Activated CD4-positive, alpha-beta T cell treated with anti-CD3 and anti-CD28 coated beads, Interleukin-2, amount 10 ng/mL, durations not matched to agents 24 days and 14 days (primary cell): ENCODE measurements at places on chromosomes 1 and 21.

- no peak for DNase-seq
These were observed 157.3 kb upstream of the RUNX1 start for GRCh38 chr21:35206141-35207125.

- peak; percentile 52 for DNase-seq
These were observed 40.7 kb downstream of the COQ8A start for GRCh38 chr1:226980565-226981385.

GRCh38 chr1:36859926-36860325 lies 174.4 kb downstream of the GRIK3 start:
- DNase-seq, result no peak

- DNase-seq, result no peak
These were observed 39.1 kb upstream of the WASF2 start for GRCh38 chr1:27528818-27529703.

DNA sequence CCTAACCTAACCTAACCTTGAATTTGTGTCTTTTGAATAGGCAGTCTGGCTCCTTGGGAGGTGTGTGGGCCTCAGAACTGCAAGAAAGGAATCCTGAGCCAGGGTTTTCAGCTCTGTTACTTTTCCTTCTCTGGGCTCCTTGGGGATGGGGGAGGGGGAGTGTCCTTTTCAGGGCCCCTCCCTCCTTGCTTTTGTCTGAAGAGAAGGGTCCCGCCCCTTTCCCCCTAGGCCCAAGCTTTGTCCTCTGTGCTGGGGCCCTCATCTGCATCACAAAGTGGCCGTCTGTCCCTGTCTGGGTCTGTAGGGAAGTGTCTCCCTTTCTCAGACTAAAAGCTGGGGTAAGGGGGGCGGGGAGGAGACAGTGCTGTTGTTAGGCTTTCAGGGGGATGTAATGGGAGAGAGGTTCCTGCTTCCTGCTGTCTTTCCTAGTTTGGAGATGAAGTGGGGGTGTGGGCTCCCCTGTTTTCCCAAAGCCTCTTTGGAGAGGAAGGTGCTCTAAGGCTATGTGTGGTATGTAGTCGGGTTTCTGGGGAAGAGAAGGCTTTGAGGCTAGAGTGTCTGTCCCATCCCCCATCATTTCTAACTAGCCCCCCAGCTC lies 3.1 kb downstream of the AGO1 start:
- no peak for DNase-seq

DNA sequence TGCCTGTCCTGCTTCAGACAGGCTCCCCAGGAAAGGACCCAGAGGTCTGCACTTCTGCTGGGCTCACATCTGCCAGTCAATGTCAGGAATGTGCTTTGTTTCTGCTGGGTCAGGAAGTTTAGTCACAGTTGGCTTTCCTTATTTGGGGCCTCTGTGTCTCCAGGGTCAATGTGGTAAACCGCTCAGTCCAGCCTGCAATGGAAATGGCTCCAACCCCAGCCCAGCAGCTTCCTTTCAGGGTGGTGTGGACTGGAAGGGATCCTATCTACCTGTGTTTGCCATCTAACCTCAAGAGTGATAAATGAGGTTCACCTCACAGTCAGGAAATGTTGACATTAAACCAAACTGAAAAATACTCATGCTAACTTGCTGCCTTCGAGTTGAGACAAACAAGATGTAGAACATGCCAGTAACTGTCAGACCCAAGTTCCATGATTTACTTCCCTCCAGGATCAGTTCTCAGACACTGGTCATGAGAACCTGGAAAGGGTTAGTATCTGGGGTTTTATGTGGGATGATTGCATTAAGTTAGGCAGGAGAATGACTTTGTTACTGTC lies 20.3 kb downstream of the ENO1 start:
- DNase-seq, result peak; percentile 75

- DNase-seq, result no peak
These were observed 171.8 kb downstream of the FCRL5 start for GRCh38 chr1:157380523-157380922.

GRCh38 chr1:47761974-47762373 lies 235.2 kb downstream of the TRABD2B start:
- no peak for DNase-seq

- peak; percentile 79 for DNase-seq
These were observed 132.9 kb upstream of the WNT4 start for GRCh38 chr1:22275626-22276395.

GRCh38 chr1:192978195-192978710 lies 80.9 kb downstream of the UCHL5 start:
- DNase-seq, result no peak

DNA sequence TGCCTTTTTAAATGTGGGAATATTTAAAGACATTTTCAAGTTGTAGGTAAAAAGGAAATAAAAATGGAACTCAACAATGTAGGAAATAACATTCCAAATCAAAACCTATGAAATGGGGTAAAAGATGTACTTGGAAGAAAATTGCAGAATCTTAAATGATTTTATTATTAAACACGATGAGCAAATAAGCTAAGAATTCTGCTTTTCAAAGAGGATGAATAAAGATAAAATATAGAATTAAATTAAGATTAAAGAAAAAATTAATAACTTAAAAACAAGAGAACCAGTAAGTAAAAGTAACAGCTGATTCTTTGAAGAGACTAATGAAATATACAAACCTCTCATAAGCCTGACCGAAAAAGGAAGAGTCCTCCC lies 74.0 kb downstream of the NPHP4 start:
- DNase-seq, result no peak

GRCh38 chr1:174874331-174875053 lies 125.3 kb upstream of the CACYBP start:
- no peak for DNase-seq

DNA sequence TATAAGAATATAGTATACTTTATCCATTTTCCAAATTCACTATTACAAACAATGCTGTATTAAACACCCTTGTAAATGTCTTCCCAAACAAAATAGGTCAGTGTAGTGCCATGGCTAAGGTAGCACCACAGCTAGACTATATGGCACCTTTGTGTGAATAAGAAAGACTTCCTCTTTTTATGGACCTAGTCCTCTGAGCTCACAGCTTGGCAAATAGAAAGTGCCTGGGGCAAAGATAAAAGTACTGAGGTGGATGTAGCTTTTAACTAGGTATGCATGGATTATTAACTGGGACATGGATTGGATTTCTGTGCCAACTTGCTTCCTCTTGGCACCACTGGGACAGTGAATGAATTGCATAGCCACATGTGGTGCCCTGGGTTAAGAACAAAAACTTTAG lies 25.0 kb downstream of the HRNR start:
- DNase-seq, result no peak

- DNase-seq, result no peak
These were observed 395.0 kb upstream of the USP24 start for GRCh38 chr1:55610203-55610602.

- DNase-seq, result no peak
These were observed 27.8 kb upstream of the FOXE3 start for GRCh38 chr1:47388030-47388890.

DNA sequence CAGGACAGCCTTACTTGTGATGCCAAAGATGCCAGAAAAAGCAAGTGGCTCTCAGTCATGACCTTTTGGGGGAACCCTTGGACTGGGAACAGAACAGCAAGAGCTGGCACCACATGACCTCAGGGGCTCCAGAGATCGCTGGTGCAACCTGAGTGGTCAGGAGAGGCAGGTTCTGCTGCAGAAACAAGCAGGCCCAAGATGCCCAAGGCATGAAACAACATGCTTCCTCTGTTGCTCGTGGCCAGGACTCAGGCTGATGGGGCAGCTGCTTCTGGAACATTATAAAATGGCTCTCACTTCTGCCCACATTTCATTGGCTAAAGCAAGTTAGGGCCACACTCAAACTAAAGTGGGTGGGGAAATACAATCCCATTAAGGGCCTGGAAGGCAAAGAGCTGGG lies 17.7 kb upstream of the CLSTN1 start:
- DNase-seq, result no peak

- peak; percentile 80 for DNase-seq
These were observed 37.4 kb upstream of the WASF2 start for GRCh38 chr1:27527223-27527889.
